Activated T-helper 1 cell treated with Interleukin-2 at 50 U/mL for 16 hours (primary cell): ENCODE measurements at places on chromosomes 4 and X.

- DNase-seq, result no peak
Observed at GRCh38 chr4:83894831-83895230, 358.9 kb downstream of the GPAT3 start.

- DNase-seq, result no peak
Observed at GRCh38 chrX:118216509-118216908, 99.9 kb upstream of the KLHL13 start.

- DNase-seq, result no peak
Observed at GRCh38 chr4:3261411-3262207, 12.7 kb downstream of the MSANTD1 start.

- DNase-seq, result no peak
Observed at GRCh38 chrX:130539721-130540321, 138.0 kb downstream of the RBMX2 start.

DNA sequence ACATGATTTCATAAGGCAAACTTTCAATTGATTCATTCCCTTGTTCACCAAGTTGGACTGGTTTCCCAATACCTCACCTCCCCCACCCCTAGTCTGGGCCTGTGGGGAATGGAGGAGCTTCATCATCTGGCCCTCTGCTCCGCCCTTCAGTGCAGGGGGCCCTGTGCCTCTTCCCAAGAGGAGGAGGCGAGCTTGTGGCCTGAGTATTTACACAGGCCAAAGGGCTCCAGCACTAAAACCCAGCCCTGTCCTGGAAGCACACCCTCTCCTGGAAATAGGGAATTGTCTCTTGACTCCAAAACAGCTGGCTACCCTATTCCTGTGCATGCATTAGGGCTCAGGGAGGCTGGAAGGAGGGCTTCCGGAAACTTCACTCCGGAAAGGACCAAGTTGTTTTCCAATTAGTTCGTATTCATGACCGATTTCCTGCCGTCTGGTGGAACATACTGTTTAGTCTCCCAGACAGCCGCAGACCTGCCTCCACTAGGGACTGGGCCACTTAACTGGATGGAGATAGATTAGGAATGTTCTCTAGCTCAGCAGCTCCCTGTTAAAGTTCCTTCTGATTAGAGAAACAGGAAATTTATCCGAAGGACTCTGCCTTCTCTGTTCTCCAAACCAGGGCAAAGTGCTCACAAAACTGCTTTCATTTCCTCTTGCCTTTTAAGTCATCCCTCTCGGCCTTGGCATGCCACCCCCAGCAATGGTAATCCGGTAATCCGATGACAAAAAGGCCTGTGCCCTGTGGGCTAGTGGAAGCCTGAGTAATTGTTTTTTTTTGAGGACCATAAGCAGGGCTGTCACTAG lies 5.8 kb downstream of the SRPX2 start:
- DNase-seq, result no peak

DNA sequence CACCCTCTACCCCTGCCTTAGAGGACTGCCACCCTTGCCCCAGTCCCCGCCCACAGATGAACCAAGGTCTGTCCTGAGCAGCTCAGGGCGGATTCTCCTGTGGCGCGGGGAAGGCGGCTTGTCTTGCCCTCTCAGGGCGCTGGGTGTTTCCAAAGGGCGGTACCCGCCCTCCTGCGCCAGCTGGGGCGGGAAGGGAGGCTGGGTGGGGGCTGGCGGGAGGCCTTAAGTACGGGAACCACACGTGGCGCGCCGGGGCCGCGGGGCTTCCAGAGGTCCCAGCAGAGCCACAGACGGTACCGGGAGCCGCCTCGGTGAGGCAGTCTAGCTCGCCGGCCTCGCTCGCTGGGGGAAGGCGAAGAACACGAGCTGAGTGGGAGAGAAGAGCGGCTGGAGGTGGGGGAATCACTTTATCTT lies 361.1 kb downstream of the MID1IP1 start:
- no peak for DNase-seq

DNA sequence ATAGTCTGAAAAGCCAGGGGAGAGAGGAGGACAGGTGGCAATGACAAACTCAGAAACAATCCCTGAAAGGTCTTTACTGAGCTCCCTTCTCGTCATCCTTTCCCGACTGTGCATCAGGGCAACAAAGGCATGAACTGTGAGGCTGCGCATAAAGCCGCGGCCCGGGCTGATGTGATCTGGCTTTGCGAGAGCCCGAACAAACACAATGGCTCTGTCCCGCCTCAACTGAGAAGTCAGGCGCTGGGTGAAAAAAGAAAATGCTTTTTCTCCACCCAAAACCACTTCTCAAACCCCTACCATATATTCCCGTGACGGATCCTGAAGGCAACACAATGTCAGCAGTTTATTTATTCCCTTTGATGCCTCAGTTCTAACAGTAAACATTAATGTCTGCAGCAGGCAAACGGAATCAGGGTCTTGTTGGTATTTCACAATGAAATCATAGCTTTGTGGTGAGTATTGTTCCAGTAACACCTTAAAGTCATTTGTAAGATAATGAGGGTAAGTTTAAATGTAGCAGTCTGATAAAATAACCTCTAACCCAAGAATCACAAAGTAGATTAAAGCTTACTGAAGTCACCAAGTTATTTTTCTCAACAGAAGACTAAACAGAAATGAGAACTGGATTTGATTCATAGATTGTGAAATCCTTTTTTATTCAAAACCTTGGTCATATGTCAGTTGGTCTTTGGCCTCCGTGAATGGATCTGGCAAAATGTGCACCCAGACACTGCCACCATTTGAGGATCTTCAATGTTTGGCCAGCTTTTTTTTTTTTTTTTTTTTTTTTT lies 67.4 kb downstream of the APBB2 start:
- no peak for DNase-seq

DNA sequence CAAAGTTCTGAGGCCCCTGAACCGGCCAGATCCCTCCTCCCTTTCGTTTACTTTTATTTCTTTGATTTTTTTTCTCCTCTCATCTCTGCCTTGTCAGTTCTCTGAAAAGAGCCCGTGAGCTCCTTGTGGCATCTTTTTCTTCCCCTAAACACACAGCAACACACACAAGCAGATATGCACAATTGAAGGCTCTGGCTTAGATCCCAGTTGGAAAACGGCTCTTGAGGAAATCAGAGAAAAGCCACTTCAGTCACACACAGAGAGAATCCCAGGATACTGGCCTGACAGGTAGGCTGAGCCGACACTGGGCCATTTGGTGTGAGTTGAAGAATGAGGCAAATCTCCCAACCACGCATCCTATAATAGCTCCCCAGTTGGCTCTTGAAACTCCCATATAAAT lies 12.9 kb downstream of the DIPK2B start:
- DNase-seq, result no peak

- DNase-seq, result no peak
Observed at GRCh38 chr4:8200302-8200975, 1.3 kb downstream of the SH3TC1 start.
